ENCODE measurements at places on chromosomes 3 and 15. TPM values are rescaled to one million over a fixed set of nuclear protein-coding genes. Genes with fewer than 3 reads are reported as not detected.

- DNase-seq, result no peak
Measured at GRCh38 chr3:175342196-175342595, 483.1 kb downstream of the NAALADL2 start.

DNA sequence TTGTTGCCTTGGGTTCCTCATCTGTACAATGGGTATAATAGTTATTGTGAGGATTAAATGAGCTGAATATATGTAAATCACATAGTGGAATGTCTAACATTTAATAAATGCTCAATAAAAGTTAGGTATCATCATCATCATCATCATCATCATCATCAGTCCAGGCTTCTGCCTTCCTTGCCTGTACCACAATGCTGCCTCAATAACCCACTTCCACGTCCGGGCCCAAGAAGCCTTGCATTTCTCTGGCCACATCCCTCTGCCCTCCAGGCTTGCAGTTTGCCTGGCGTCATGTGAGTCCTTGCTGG, 137.4 kb downstream of the THSD4 start:
- no peak for DNase-seq

DNA sequence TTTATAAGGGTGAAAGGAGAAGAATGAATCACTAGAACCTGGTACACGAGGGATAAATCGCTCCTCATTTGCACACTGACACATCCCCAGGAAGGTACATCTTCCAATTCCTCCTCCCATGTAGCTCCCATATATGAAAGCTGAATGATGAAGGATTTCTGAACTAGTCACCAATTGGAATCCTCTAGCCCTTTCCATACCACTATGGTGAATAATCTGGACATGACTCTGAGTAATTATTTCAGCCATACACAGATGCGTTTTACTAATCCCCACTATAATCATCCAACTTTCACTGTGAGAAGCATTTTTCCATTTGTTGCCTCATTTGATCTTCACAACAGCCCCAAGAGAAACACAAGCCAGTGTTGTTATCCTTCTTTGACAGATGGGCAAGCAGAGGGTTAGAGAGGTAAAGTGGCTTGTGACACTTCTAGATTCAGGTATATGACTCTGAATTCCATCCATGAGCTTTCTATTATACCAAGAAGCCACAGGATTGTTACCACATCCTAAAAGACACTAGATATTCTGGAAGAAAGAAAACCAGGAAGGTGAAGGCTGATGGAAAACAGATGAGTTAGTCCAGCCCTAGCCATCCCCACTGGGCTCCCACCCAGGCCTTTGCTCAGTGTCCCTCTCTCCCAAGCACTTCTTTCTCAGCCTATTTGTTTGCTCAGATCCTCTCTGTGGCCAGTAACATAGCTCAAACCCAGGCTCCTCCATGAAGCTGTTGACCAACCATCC, 22.2 kb upstream of the BCL6 start:
- no peak for DNase-seq

- DNase-seq, result no peak
Measured at GRCh38 chr15:57419335-57419734, 43.0 kb downstream of the CGNL1 start.

Gene TBC1D5
- total RNA-seq, result 26.8 TPM

DNA sequence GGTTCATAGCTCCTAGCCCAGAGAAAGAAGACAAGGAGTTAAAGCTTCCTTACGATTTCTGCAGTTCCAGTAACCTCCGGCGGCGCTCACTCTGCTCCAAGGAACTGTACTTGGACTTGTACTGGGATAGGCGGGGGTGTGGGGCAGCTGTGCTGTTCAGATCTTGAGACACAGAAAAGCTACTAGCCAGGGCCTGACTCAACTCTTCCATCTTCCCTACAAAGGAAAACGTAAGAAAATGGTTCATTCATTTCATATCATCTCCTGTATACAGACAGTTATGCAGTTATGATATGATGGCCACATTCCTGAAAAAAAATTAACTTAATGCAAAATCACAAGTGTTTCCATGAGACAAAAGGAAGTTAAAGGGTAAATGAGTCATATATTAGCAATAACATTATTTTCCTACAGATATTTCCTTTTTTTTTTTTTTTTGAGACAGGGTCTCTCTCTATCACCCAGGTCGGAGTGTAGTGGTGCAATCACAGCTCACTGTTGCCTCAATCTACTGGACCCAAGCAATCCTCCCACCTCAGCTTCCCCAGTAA, 4.6 kb downstream of the SNUPN start:
- DNase-seq, result no peak

GRCh38 chr15:101810876-101811275, 1.1 kb upstream of the OR4F15 start:
- no peak for DNase-seq

Gene GPR62
- total RNA-seq, result not detected

Gene STOML1
- total RNA-seq, result 13.6 TPM

DNA sequence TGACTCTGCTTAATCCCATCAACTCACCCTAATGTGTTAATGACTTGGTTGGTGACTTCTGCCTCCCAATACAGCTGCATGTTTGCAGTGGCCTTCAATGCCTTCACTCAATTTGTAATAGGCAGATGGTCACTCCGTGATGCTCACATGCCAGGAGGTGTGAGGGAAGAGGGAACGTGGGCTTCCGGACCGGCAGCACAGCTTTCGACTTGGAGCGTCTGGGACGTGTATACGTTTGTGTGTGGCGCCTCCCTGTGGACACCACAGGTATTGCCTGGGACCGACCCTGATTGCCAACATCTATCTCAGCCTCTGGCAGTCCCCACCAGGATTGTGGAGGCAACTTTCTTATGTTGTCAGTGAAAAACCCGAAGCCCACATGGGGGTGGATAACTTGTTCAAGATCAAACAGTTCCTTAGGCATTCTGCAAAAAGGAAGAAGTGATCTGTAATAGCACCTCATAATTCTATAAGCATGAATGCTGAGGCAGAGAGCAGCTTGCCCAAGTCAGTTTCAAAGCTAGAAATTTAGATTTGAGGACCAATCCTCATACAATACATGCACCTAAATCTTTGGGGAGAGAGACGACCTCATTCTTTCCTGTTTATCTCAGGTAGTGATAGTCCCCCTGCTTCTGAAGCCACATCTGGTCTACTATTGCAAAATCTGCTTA, 16.9 kb downstream of the MRPL46 start:
- peak; percentile 81 for DNase-seq

Gene LOXL1
- 11.8 TPM for total RNA-seq

DNA sequence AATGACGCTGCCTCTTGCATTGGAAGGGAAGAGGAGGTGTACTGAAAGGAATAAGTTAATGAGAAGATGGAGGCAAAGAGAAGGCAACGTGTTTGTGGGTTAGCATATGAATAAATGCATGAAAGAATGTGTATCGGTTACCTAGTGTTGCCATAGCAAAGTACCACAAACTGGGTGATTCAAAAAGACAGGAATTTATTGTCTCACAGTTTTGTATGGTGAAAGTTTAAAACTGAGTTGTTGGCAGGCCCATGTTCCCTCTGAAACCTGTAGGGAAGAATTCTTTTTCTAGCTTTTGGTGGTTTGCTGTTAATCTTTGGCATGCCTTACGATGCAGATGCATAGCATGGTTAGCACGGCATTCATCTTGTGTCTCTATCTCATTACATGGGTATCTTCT, 729.9 kb downstream of the MECOM start:
- no peak for DNase-seq

Gene TMEM40
- total RNA-seq, result not detected

DNA sequence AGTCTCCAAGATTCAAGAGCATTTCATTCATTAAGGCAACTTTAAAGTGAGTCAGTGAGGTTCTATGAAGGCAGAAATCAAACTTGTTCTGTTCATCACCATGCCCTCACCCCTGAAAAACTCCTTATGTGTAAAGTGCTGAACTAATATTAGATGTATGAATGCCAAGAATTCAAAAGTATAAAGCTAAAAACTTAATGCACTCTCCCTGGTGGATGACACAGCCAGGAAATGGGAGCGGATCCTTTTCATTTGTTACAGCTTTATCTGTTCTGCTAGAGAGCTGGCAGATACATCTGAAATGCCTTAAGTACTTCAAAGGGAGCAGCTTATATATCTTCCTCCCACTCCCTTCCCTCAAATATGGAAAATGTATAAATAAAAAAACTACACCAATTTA, 8.2 kb downstream of the TXNRD3 start:
- no peak for DNase-seq

Gene PRSS50
- total RNA-seq, result 0.07 TPM

DNA sequence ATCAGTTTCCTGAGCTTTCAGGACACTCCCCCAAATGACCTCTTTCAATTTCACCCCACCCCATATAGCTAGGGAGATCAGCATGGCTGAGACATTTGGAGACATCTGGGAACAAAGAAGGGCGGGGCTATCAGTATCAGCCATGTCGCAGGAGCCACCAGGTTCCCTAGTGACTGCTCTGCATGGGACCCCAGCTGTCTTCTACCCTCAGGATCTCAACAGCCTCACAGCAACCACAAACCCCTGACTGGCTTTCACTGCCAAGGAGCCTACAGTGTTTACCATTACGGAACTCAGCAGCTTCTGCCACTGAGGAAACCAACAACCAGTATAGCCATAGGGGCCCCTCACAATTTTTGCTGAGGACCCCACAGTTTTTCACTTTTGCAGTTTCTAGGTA, 269.6 kb upstream of the TRIM42 start:
- no peak for DNase-seq

- DNase-seq, result no peak
Measured at GRCh38 chr3:29695201-29695600, 414.3 kb downstream of the RBMS3 start.

DNA sequence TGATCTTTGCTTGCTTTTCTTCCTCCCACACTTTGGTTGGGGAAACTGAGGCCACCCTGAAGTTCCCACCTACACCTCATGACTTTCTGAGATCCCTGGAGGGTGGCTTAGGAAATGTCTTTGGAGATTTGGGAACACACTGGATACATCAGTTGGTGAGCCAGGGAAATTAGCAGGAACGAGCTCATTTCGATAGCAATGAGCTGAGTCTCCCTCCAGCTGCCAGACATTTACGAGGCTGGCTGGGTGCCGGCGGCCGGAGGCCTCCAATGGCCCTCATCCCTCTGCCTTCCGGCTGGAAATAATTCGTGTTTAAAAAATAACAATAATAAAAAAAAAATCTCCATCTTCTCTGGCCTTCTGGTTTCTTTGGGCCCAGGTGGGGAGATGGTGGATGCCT, 38.8 kb downstream of the SMAD6 start:
- DNase-seq, result no peak

GRCh38 chr15:52006702-52007340, 12.2 kb upstream of the MAPK6 start:
- DNase-seq, result no peak

Gene ROPN1B
- total RNA-seq, result 0.41 TPM

DNA sequence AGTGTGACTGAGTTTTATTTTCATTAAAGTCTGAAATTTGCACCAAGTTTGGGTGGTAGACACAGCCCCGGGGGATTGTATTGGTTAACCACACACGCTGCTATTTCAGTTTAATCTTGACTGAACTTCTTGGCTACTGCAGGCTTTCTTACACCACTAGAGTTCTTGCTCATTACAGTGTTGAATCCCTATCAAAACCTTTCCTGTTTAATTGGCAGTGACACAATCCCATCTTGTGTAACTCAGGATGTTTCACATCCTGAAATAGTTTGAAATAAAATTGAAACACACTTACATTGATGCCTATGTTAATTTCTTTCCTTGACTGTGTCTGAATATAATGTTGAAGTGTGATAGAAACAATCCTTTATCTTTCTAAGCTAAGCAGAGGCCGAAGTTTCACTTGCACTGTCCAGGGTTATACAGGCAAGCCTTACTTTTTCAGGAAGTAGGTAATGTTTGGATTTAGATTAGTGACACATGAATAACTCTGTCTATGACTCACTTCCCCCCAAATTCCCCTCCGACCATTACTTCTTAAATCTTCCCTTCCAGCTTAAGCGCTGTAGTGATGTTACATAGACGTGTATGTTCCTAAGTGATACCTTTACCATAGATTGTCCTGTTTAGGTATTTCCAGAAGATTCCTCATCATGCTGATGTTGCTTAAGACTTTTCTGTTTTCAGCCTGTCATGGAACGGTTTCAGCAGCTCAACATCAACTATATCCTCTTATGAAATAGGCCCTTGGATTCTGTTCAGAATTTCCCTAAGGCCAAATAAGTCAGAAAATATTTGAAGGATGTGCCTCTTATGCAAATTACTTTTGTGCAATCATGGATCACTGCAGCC, 16.8 kb downstream of the ATG7 start:
- no peak for DNase-seq

- no peak for DNase-seq
Measured at GRCh38 chr3:19365471-19365870, 217.2 kb downstream of the KCNH8 start.

DNA sequence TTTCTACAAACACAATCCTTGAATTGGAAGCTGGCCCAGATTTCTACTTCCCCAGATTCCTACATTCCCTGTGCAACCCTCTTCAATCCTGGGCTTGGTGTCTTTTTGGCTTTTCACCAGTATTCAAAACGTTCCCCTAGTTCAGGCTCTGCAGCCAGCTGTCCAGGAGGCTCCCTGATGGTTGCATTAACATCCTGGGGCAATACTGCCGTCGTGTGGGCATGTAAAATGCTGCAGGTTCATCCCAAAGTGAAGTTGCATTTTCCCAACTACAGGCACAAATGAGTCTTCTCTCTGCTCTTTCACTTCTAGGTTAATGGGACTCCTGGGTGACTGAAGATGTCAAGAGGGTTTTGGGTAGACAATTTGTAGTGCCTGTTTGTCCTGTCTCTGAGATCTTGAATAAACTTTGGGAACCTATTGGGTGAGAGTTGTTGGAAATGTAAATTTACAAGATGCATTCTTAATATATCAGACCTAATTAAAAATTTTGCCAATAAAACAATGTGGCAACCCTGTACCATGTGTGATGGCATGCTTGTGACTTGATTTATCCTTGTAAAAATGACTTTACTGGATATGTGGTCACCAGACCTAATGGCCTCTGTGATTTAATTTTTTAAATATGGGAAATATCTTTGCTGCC, 28.6 kb downstream of the SOX14 start:
- DNase-seq, result peak; percentile 55

Gene ECE2
- total RNA-seq, result not detected

Gene FAM43A
- 5.0 TPM for total RNA-seq

Gene LRRC49
- 5.6 TPM for total RNA-seq

GRCh38 chr3:141237701-141238521, 6.3 kb downstream of the PXYLP1 start:
- no peak for DNase-seq

GRCh38 chr3:74301056-74301455, 313.4 kb downstream of the CNTN3 start:
- no peak for DNase-seq

DNA sequence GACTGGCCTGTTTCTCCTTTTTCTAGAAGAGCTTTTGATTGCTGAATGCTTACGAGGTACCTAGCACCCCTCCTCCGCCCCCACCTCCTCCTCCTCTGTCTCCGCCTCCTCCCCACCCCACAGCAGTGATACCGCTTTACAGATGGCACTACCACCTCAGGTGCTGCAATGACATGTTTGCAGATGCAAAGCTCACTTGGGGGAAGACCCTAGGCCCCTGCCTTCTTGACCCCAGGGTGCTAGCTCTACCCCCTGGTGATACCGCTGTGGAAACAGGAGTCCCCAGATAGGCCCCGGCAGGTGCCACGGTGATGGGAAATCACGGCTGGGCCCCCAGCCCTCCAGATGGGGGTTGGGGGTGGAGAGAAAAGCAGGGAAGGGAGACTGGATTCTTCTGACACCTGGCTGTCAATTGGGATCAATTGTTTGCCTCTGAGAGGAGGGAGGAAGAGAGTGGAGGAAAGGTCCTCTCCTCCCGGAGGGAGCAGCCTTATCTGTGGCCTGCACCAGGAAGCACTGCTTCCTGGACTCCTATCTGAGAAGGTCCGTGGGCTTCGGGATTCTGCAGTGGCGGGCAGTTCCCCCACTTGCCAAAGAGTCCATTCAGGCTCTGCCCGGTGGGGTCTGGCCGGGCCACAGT, 37.6 kb downstream of the DNASE1L3 start:
- peak; percentile 64 for DNase-seq

Gene TNNC1
- total RNA-seq, result 4.2 TPM

Gene INKA1
- 6.5 TPM for total RNA-seq
